Cerebellar cortex (tissue), 1 donor: ENCODE measurements at places on chromosomes 4 and X.
A peak's percentile ranks its signal among the peaks of the same experiment; 100 is the strongest.

DNA sequence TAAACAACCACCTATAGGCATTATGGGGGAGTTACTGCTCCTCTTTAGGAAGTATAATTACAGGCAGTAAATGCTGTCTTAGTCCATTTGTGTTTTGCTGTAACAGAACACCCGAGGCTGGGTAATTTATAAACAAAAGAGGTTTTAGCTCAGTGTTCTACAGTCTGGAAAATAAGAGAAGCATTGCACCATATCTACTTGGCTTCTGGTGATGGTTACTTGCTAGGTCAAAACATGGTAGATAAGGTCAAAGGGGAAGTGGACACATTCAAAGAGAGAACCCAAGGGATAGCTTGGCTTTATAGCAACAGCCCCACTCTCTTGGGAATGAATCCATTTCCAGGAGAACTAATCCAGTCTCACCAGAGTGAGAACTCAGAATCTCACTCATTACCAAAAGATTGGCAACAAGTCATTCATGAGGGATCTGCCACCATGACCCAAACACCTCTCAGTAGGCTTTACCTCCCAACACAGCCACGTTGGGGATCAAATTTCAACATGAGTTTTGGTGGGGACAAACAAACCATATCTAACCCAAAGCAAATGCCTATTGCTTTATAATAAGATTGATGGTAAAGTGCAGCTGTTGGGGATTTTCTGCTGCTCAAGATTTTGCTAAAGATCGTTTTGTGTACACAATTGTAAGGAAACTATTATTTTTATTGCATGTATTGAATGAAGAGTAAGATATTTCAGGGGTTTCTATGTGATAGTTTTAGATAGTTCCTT is 32.6 kb downstream of the STAG2 start:
- DNase-seq: no peak

- no peak for DNase-seq
These were observed 47.7 kb upstream of the SYTL5 start for GRCh38 chrX:37958525-37959211.

GRCh38 chr4:151799417-151800012 is 38.7 kb upstream of the GATB start:
- DNase-seq: no peak

GRCh38 chr4:80173401-80173800 is 23.9 kb upstream of the PRDM8 start:
- DNase-seq: no peak

- DNase-seq: no peak
These were observed 981.9 kb upstream of the TENM3 start for GRCh38 chr4:181261279-181261678.

GRCh38 chr4:25107827-25108516 is 52.3 kb downstream of the SEPSECS start:
- DNase-seq: no peak

DNA sequence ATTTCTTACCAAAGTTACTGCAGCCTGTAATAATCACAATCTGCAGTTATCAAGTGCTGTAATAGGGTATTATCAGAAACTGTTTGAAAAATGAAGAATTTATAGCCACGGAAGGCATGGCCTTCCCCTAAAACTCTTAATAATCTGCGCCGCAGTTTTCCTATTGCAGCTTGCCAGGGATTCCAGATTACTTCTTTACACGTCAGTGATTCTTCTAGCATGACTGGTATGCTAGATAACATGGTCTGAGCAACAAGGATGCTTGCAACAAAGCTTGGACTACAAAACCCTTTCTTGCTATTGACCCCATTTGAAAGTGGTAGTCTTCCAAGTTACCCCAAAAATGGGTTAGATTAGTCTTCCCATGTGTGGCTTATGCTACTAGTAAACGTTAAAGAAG is 47.2 kb upstream of the GK2 start:
- no peak for DNase-seq

DNA sequence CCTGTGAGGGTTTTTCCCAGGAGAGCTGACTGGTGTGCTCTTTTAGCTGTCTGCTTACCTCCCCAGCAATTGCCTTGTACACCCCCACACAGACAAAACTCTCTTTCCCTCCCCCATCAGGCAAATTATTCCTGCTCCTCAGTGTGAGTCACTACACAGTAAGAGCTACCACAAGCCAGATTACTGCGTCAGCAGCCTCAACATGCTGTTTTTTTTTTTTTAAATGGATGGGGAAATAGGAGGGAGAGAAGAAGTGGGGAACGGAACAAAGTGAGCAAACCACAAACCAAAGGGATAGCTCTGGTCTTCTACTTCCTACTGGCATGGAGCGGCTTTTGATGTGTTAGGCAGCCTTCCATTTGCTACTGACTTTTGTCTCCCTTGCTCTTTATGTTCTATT is 107.5 kb upstream of the ACSL4 start:
- no peak for DNase-seq

GRCh38 chr4:156975686-156976085 is 4.1 kb upstream of the PDGFC start:
- DNase-seq: no peak

GRCh38 chrX:3371163-3371562 is 24.7 kb upstream of the MXRA5 start:
- DNase-seq: no peak

DNA sequence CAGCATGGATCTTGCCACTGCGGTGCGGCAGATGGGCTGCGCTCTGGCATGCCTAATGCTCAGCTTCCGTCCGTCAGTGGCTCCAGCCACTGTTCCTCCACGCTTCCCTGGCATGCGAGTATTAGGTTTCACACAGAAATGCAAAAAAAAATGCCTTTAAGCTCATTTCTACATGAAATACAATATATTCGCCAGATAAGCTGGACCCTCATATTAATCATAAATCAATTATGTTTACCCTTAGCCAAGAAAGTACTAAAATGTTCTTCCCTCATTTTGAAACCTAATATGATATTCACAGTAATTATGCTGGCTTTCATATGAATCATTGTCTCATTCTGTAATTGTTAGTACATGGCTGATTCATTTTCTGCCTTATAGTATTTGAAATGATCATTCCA is 115.5 kb upstream of the FAM241A start:
- no peak for DNase-seq

GRCh38 chrX:150872773-150873336 is 25.6 kb downstream of the CD99L2 start:
- peak; percentile 18 for DNase-seq

DNA sequence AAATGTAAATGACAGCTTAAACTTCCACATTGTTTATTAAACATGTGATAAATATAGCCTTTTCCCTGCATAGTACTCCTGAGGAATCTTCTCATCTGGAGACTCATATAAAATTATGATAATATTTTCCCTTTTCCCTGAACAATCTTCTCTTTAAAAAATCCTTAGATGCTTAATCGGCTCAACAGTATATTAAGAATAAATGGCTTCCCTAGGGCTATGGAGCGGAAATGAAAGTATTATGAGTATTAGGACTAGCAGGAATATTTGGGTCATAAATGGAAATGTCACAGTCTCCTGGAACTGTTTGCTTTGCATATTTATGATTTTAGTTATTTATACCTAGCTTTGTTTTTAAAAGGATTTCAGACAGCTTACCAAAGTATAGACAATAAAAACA is 200.7 kb upstream of the PDE5A start:
- DNase-seq: no peak

GRCh38 chr4:1316537-1317168 is 27.0 kb downstream of the MAEA start:
- DNase-seq: no peak
